NCI-H82 (cell line): ENCODE measurements at places on chromosomes 4 and X.

DNA sequence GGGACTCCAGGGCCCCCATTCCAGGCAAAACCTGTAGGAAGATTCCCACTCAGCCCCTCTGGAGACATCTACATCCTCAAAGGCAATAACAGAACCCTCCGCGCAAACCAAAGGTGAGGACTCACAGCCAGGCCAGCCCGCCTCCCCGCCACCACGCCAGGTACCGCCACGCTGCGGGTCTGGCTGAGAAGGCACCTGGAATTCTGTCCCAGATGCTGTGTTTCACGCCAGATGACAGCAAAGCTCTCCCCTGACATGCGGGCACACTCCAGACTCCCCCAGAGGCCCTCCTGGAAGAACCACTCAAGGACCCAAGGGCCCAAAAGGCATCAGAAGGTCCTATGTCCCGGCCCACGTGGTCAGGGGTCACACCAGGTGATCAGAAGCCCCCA is 59.6 kb downstream of the FAM53A start:
- no peak for DNase-seq

DNA sequence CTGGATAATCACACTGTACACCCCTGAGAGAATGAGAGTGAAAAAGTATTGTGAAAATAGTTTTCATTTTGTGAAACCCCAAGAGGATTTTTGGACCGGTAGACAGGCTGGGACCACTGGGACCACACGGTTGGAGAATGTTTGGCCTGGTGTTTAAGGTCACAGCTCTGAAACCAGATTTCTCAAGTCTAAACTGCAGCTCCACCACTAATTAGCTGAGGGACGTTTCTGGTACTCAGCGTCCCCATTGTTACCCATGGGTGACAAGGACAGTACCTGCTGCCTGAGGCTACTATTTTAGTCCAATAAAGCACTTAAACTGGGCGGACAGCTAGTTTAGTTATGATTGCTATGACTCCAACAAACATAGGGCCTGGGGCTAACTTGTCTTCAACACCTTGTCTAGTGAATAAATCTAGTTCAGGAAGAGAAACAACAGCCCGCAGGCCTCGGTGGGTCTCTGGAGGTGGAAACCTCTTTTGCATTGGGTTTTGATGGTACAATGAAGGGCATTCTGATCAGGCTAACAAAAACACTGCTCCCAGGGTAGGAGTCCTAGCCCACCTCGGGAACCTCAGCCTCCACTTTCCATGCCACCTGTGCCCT is 509 bp upstream of the USP11 start:
- DNase-seq = no peak

- no peak for DNase-seq
Measured at GRCh38 chrX:109274806-109275205, 207.1 kb downstream of the GUCY2F start.

DNA sequence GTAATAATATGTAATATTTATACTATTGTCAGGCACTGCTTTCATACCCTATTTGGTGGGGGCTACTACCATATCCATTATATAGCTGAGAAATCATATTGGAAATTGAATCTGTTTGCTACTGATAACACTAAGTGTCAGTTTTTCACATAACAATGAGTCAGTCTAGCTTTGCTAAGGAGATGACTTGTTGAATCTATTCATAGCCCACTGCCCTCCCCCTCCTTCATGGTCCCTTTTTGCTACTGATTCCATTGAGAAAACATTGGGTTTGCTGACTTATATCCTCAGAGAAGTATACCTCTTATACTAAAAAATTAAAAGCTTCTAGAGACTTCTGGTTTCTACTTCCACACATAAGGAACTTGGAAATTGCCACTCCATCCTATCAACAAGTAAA is 1898.4 kb downstream of the STIM2 start:
- DNase-seq = no peak
